ENCODE measurements at places on chromosomes 16 and 17.

- H3K27ac ChIP-seq = peak overlapping the region; percentile 91
- H3K36me3 ChIP-seq = peaks cover 2% of the 10 kb centered on the region
- DNase-seq = peak; percentile 99
- peaks cover 9% of the 10 kb centered on the region for H3K4me1 ChIP-seq
Observed at GRCh38 chr17:80826955-80827645, 164.5 kb upstream of the CHMP6 start.

DNA sequence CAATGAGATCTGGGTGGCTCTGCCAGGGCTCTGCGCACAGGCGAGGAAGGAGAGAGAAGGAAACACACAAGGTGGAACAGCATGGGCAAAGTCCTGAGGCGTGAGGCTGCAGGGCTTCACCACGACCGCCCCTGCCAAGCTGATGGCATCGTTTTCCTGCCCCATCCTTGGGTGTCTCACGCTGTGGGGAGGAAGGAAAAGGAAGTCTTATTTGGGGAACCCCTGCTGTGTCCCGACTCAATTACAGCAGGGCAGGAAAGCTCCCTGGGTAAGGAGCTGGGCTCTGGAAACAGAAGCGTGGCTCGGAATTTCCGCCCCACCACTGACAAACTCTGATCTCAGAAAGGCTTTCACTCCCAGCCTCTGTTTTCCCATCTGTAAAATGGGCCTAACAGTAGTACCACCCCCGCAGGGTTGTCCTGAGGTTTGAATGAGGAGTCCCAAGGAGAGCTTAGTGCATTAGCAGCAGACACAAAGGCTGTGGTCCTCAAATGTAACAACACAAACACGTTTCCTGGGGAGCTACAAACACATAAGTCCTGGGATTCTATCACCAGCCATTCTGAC lies 3.2 kb upstream of the CDH5 start:
- H3K27me3 ChIP-seq = peaks cover 5% of the 10 kb centered on the region
- H3K36me3 ChIP-seq = no peaks in the 10 kb centered on the region
- H3K4me3 ChIP-seq = no peak overlapping the region
- no peak overlapping the region for H3K27ac ChIP-seq
- no peaks in the 10 kb centered on the region for H3K4me1 ChIP-seq

DNA sequence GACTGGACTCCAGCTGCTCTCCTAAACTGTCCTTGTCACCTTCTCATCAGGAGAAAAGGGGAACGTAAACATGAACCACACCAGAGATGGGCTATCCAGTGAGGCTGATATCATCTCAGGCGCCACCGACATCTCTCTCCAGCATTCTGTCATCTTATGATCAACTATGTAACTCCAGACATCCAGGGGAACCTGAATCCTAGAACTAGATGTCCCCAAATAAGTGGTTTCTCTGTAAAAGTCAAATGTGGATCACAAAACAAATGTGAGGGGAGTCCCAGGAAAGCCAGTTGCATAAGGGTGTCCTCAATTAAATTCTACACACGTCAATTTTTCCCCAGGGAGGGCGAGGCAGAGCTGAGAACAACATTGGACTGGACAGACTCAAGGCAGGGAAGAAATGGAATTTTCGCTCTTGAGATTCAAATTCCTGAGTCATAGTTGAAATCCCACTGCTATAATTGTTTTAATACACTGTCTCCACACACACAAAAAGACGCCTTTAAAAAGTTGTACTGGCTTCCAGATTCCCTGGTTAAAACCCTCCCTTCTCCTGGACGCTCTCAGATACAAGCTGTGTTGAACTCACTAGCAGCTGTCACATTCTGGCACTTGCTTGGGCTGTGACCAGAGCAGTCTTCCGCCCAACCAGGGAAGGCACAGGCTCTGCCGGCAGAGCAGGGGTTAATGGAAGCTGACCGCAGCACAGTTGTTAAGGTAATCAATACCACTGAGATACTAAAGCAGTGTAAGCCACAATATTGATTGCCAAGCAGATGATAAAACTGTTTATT lies 62.6 kb downstream of the ZFHX3 start:
- no peaks in the 10 kb centered on the region for H3K27me3 ChIP-seq
- peaks cover 15% of the 10 kb centered on the region for H3K4me1 ChIP-seq
- H3K27ac ChIP-seq = peak overlapping the region; percentile 67
- no peak overlapping the region for H3K4me3 ChIP-seq
- H3K36me3 ChIP-seq = no peaks in the 10 kb centered on the region

- H3K27me3 ChIP-seq = no peaks in the 10 kb centered on the region
- peaks cover 13% of the 10 kb centered on the region for H3K36me3 ChIP-seq
- peaks cover 2% of the 10 kb centered on the region for H3K4me1 ChIP-seq
- DNase-seq = no peak
Observed at GRCh38 chr17:2283302-2283701, 20.3 kb downstream of the SMG6 start.

GRCh38 chr17:29107933-29108822 lies 65.2 kb downstream of the PIPOX start:
- H3K4me3 ChIP-seq = no peak overlapping the region

All from fibroblast of lung (primary cell).